ENCODE measurements at places on chromosomes 4 and X. TPM values are rescaled to one million over a fixed set of nuclear protein-coding genes. Genes with fewer than 3 reads are reported as not detected.
A peak's percentile ranks its signal among the peaks of the same experiment; 100 is the strongest.

CETN2 gene
- 7.3 TPM for total RNA-seq

HS3ST1 gene
- total RNA-seq, result 0.47 TPM

GRCh38 chrX:115649461-115650063, 88.6 kb downstream of the PLS3 start:
- DNase-seq, result no peak

DNA sequence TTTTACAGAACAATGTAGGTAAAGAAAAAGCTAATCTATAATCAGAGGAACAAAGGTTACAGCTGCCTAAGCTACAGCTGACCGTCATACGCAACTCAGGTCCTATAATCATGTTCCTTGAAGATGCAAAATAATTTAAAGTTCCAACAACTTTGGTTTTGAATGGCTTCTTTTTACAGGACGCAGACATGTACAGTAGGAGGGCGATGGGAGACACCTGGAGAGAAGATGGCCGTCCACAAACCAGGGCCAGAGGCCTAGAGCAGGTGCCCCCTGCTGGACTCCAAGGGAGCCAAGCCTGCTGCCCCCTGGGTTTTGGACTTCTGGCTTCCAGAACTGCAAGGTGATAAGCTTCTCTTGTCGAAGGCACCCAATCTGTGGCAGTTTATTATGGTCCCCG, 10.6 kb downstream of the HGFAC start:
- no peak for DNase-seq

DNA sequence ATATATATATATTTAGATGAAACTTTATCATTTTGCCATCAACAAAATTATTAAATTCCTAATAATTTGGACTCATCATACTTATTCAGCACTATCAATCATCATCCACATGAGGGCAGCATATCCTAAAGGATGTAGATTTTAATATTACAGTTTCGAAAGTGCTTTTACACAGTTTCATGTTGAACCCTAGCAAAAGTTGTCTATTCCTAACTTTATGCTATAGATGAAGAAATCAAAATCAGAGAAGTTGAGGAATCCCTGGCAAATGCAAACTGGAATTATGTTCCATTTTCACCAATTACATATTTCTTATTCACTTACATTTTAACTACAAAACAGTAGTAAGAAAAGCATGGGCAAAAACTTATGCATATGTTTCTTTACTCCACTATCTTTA, 36.6 kb upstream of the UGT2A1 start:
- DNase-seq, result no peak

DNA sequence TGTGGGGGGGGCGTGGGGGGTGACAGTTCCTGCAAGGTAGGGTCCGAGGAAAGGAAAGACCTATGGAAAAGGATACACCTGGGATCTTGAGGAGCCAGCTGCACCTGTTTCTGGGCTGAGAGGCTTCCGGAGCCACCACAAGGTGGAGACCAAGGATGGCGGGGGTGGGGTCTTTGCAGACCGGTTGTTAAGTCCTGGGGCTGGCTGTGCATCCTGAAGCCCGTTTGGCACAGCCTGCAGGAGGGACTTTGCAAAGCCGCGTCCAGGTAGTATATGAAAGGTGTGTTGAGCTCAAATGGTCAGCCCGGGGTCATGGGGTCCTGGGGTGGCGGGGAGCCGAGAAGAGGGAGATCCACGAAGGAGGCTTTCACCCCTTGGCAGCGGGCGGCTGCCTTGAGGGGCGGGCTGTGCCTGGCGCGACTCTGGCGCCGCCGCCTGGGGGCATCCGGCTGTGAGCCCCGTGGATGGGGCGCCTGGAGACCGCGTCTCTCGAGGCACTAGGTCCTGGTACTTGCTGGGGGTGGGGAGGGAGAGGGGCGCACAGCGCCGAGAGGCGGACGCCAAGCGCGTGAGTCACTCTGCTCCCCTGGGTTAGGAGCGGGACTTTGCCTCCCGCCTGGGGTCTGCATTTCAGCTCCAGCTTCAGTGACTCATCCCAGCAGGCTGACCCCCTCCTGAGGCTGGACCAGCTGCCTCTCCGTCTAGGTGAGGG, 58.2 kb upstream of the DYNLT3 start:
- DNase-seq, result peak; percentile 50

DNA sequence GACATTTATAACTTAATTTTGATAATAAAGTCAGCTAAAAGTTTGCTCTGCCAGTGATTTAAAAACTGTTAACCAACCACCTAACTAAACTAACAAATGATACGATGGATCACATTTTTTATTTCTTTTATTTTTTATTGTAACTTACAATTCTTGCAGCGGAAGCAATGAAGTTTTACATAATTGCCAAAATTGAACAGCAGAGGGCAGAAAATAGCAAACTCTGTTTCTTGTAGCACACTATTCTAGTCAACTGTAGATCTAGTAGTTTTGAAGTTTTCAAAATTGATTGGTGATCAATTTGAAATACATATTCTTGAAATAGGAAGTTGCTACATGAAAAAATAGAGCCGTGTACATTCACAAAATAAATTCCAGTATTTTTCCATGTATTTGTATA, 2.8 kb upstream of the GRIA2 start:
- no peak for DNase-seq

DNA sequence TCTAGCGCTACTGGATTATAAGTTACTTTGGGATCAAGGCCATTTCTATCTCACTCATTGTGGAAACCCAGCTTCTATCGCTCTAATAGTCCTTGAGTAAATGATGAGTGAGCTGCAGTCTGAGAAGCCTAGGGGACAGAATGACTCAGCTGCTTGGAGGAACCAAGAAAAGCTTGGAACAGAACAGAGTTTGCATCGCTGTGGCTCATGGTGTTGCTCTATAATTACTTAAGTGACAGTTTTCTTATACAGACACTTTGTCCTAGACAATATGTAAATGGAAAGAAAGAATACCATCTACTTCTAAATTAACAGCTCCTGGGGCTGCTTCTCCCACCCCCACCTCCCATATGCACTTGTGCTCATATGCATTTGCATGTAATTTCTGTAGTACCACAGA, 156.9 kb downstream of the SLIT2 start:
- DNase-seq, result no peak

DNA sequence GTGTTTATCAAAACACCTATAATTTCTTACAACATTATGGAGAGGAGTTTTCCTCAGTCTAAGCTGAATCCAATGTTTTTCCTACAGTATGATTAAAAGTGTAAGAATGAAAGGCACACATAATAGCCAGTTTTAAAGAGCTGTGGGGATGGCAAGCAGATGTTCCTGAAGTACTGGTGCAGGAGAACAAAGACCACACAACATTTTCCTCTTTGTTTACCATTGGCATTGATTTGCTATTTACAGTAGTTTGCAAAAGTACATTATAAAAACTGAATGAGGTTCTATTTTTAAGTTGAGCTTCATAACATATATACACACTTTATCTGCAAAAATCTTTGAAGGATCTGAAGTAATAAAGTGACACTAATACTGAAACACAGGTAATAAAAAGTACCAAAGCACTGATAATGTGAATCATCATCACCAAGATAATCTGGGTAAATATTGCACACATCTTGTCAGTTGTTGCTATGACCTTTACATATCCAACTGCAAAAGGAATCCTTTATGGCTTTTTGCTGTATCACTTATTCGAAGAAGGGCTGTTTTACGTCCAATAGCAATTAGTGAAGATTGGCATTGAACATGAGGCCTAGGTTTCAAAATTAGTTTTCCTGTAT, 22.5 kb downstream of the TCEAL1 start:
- DNase-seq, result no peak

DNA sequence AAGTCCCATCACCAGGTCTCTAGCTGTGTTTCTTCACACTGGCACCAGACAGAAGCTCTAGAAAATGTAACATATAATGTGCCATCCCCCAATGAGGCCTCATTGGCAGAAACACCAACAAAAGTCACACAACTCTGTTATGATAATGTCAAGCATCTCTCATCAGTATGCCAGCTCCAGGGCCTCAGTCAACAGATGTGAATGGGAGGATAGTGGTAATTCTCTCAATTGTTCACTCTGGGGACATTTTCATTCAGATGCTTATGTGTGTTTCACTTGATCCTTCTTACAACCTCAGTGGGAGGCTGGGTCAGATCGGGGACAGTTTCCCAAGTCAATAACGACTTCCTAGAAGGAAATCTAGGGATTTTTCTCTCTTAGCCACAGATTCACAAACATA, 57.5 kb upstream of the SCOC start:
- no peak for DNase-seq

DNA sequence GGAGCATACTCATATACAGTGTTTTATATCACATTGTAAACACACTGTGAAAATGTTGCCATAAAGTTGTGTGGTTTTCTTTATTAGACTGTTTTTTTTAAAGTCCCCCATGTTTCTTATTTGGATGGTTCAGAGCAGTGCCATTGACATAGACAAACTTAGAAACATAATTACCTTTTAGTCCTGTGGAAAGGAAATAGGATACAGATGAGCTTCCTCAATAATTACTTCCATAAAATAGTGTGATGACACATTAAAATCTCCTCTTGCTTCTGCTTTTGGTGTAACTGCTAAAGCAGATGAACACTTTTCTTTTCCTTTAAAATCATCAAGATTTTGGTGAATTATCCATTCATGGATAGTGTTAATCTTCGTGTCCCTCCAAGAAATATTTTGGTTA, 52.9 kb upstream of the LIMCH1 start:
- no peak for DNase-seq

DNA sequence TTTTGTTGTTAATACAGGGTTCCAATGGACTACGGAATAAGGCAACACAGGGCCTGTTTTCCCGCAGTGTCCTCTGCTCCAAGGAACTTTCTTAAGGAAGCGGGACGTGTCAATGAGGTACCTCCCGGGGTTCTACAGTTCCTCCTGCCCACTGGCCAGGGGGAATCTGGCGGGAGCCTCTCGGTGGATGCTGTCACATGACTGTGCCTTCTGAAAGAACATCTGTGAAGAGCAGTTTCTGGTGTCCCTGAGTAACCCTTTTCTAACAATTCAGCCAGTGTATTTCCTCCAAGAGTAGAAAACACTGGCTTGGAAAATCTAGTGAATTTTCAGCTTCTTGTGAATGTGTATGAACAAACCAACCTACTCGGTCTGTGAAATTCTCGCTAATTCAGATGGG, 32.7 kb downstream of the MFAP3L start:
- DNase-seq, result no peak

- no peak for DNase-seq
Measured at GRCh38 chr4:123501733-123502132, 105.1 kb downstream of the SPRY1 start.
